Midbrain (tissue), 1 donor: ENCODE measurements at places on chromosomes 1 and 21.

GRCh38 chr21:37771181-37771580 is 145.1 kb downstream of the KCNJ6 start:
- DNase-seq = no peak

DNA sequence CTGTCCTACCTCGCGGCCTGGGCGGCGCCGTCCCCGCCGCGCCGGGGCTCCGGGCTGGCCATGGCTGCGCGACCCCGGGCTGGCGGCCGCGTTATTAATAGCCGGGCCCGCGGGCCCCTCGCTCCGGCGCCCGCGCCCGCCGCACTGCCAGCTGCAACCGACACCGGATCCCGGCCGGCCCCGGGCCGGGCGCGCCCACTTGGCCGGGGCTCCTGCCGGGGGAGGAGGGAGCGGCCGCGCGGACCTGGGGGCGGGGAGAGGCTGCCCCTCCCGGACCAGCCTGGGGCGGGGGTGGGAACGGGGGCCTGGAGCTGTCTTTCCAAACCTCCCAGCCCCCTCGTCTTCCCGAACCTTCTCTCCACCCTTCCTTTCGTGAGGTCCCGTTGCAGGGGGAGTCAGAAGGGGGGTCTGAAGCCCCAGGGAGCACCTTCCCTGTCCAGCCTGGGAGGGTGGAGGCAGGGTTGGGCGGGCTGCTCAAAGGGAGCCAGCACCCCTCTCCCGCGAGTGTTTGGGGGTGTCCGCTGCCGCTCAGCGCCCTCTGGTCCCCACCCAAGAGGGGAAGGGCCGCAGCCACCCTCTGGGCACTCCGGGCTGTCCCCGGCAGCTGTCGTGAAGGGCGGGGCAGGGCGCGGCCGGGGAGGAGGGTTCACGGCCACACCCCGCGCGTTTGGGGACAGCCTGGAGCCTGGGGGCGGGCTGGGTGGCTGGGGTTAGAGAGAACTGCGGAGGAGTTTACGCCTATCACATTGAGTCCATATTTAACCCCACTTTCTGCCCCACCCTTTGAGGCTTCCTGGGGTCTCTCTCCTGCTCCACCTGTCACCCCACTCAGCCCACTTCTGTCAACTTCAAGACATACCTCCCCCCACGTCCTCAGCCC is at the start of gene SYNC:
TSS of gene SYNC (minus strand) at position 172 of the 880 bp plus-strand sequence. CDS start at position 62, 110 bp downstream.
- peak; percentile 11 for DNase-seq

DNA sequence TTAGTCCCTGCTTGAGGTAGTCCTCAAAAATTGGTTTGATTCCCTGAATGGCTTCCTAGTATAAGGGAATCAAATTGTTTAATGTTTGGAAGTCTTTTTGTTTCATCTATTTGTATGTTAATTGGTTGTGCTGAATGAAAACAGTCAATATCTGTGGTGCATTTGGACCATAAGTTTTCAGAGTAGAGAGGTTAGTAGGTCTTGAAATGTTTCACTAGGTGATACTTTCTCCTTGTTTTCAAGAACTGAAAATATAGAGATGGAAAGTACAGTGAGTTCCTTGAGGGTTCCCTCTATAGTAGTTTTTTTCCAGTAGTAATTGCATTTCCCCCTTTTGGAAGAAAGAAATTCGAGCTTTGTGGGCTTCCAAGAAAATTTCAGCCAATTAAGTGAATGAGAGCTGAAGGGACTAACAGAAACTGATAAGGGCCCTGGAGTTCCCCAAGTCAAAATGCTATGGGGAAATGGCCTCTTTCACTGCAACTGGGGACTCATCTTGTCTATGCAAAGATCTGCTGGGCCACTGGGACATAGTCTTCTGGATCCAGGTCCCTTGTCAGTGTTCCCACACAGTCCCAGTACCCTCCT is 18.6 kb upstream of the CEP350 start:
- DNase-seq = no peak

- DNase-seq = no peak
Measured at GRCh38 chr1:15406614-15407559, 2.8 kb upstream of the EFHD2 start.

DNA sequence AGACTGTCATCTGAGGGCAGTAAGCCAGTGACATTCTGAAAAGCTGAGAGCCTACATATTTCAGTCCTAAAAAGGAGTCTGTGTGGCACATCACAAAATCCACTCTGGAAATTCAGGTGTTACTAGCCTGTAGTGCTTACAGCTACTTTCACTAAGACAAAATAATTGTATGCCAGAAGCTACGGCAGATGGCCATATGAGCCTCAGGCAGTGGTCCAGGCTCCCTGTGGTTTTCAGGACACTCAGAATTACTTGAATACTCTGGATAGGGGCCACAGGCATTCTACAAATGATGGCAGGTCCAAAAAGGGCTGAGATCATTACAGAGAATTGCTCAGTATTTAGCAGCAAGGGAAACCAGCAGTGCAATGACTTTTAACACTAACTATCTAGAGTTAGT is 527.1 kb downstream of the MRPL39 start:
- DNase-seq = no peak

- DNase-seq = no peak
Measured at GRCh38 chr1:36091698-36092097, 3.0 kb downstream of the ADPRS start.

- DNase-seq = peak; percentile 77
Measured at GRCh38 chr1:223142795-223143536, at the start of gene TLR5. Gene TLR5 (minus strand): TSS chr1:223143248. CDS start chr1:223113031, 30,217 bp downstream.

GRCh38 chr1:72435025-72435424 is 152.7 kb upstream of the NEGR1 start:
- DNase-seq = no peak

DNA sequence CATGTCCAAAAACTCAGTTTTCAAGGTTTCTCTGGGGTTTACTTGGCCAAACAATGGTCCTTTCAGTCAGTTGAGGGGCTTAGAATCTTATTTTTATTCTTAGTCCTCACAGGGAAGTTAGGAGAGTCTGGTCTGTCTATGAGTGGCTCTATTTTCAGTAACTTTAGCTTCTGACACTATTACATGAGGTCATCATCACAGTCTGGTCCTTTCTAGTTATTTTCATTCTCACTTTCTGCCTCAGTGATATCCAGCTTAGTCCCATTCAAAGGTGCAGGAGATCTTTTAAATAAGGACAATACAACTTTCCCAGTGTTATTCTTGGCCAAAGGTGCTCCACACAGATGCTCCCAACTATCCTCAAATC is 30.0 kb upstream of the FGGY start:
- DNase-seq = no peak

GRCh38 chr1:93908394-93909145 is 660 bp downstream of the GCLM start:
- DNase-seq = peak; percentile 12

- no peak for DNase-seq
Measured at GRCh38 chr1:207282058-207282457, 39.4 kb upstream of the CD55 start.

- no peak for DNase-seq
Measured at GRCh38 chr1:184329962-184330868, 56.6 kb upstream of the C1orf21 start.
